ENCODE measurements at places on chromosomes 13 and 19.

- no peak for DNase-seq
Observed at GRCh38 chr19:646779-647565, 7.3 kb downstream of the FGF22 start.

GRCh38 chr19:17282488-17283125, 906 bp downstream of the ANKLE1 start:
- DNase-seq = peak; percentile 93

DNA sequence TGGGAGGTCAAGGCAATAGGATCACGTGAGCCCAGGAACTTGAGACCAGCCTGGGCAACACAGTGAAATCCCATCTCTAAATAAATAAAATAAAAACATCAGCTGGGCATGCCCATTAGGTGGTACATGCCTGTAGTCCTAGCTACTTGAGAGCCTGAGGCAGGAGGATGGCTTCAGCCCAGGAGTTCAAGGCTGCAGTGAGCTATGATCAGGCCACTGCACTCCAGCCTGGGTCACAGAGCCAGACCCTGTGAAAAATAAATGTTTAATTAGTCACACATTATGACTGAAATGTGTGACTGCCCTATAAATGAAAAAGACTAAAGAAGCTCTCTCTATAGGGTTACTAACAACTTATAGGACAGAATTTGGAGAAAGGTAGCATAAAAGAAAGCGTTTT, 37.7 kb downstream of the USP12 start:
- no peak for DNase-seq

GRCh38 chr19:30450835-30451321, 78.7 kb downstream of the ZNF536 start:
- no peak for DNase-seq

GRCh38 chr19:9956956-9957355, 20.6 kb upstream of the OLFM2 start:
- no peak for DNase-seq

DNA sequence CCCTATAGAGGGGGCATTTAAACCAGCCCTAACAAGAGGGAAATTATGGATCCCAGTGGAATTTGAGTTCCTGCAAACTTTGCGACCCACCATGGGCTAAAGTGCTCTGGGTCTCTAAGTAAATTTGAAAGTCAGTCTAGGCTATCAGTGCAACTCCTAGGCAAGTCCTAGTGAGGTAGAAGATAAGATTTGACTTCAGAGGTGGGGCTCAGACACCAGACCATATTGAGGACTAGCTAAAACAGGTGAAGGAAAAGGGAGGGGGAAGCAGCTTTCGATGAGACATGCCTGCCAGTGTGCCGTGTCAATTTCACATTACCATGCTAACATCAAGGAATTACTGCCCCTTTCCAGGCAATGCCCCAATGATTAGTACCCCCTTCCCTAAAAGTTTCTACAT, 38.4 kb downstream of the CD320 start:
- DNase-seq = no peak

DNA sequence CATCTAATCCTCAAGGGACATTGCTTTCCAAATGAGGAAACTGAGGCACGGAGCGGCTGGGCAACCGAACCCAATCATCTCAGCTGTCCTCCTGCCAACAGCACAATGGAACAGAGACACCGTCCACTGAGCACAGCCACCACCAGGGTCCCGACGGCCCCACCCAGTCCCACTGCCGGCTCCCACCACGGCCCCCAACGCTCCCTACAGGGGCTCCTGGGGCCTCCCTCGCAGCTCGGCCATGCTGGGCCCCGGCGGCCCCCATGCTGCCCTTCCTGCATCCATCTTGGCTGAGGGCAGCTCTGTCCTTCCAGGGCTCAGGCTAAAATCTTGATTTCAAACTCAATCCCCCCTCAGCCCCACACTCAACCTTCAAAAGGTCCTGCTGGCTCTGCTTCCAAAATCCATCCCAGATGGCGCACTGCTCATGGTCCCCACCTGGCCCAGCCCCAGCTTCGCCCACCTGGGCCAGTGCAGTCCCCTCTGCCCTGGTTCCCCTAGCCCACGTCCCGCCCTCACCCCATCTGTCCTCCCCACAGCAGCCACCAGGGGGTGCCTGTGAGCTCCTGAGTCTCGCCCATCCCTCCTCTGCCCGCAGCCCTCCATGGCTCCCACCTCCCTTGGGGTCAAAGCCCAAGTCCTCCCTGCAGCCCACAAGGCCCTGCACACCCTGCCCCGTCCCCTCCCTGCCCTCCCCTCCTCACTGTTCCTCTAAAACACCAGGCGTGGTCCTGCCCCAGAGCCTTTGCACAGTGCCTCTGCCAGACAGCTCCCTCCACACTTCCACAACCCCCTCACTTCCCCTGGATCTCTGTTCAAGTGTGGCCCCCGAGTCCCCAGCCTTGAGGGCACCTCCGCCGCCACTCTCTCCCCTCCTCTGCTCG, 7.9 kb downstream of the PIP5K1C start:
- no peak for DNase-seq

GRCh38 chr13:71754407-71754974, 112.5 kb downstream of the DACH1 start:
- no peak for DNase-seq

GRCh38 chr19:15897026-15897737, 692 bp downstream of the CYP4F2 start:
- no peak for DNase-seq

GRCh38 chr19:41355035-41355434, 1.3 kb upstream of the TGFB1 start:
- no peak for DNase-seq

DNA sequence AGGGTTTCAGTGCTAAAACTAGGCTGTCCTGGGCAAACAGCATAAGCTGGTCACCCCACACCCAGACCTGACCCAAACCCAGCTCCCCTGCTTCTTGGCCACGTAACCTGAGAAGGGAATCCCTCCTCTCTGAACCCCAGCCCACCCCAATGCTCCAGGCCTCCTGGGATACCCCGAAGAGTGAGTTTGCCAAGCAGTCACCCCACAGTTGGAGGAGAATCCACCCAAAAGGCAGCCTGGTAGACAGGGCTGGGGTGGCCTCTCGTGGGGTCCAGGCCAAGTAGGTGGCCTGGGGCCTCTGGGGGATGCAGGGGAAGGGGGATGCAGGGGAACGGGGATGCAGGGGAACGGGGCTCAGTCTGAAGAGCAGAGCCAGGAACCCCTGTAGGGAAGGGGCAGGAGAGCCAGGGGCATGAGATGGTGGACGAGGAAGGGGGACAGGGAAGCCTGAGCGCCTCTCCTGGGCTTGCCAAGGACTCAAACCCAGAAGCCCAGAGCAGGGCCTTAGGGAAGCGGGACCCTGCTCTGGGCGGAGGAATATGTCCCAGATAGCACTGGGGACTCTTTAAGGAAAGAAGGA, 2.8 kb downstream of the PPP1R12C start:
- no peak for DNase-seq

- DNase-seq = no peak
Observed at GRCh38 chr13:42752731-42753130, 28.7 kb upstream of the FAM216B start.

- DNase-seq = no peak
Observed at GRCh38 chr13:23463661-23464060, 30.2 kb upstream of the SACS start.

DNA sequence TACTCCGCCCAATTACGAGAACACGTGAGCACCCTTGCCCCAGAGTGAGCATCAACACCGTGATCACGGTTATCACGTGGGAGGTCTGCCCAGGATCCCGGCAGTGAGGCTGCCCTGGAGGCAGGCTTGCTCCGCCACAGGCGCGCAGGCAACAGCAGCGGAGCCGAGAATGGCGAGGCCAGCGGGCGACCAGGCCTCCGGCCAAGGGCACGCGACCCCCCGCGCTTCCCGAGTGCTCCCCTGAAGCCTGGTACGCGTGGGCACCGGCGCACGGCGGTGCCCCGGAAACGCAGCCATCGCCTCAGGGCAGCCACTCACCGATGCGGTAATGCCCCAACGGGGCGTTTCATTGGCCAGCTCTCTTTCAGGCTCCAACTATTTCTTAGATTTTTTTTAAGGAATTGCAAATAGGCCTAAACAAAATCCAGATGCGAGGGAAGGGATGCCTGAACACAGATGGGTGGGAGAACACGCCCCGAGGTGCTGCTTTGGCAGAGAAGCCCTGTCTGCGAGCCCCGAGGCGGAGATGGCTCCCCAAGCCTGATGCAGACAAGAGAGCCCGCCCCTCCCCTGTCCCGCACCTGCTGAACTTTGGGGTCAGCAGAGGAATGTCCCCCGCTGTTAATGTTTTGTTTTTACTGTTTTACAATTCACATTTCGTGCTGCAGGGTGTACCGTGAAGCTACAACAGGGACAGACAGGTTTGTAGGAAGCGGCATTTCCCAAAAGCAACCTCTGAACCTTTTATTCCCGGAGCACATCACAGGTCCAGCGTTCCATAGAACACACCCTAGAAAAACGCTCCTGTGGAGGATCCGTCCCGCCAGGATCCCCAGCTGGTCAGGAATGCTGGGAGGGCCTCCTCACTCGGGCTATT, 132.7 kb downstream of the ZDHHC20 start:
- peak; percentile 50 for DNase-seq

- DNase-seq = no peak
Observed at GRCh38 chr19:39840492-39840891, 5.7 kb downstream of the FBL start.

- no peak for DNase-seq
Observed at GRCh38 chr13:36903925-36904595, 16.0 kb downstream of the SMAD9 start.

DNA sequence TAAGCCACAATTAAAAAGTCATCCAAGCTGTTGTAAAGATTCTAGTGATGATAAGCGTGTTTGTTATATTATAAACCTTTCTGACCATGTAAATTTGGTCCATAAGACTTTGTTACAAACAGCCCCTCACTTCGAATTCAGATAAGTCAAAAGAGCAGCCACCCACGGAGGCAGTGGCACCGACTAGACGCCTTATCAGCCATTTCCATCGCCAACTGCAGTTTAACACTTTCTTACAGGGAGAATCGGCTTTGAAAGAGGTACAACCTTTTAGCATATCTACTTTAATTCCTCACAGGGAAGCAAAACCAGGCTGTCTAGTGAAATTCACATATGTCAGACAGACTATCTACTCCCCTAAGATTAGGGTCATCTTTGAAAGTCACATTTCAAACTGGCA, 47.5 kb downstream of the SOX21 start:
- no peak for DNase-seq

- DNase-seq = no peak
Observed at GRCh38 chr13:89899302-89900103, 1448.0 kb upstream of the MIR17HG start.

DNA sequence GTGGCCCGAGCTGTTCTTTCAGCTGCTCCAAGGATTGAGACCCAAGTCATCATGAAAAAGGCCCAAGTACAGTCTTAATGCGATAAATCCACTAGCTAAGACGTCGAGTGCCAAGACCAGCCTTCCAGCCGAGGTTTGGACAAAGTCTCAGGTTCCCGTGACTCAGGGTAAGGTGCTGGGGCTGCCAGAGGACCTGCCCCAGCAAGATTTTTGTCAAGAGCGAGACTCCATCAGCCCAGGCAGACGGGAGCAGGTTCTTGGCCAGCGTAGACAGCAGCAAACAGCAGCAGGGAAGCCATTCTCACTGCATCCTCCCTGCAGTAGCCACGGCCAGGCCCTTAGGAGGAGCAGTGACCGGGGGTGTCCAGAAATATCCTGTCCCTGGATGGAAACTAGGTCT, 3.4 kb downstream of the FEM1A start:
- DNase-seq = no peak

DNA sequence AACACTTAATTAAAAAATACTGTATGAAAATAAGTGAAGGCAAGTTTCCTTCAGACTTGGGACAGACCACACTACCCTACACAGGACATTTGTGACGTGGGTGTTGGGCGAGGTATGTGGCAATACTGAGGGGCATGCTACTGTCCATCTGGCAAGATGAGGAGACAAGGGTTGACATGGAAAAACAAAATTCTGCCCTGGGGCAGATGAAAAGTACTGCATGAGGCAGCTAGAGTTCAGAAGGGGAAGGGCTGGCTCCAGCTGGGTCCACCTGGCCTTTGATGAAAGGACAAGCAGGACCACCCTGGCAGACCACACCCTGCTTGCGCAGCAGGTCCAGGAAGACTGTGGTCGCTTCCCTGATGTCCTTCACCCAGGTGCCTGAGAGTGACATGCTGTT, 43.2 kb downstream of the LATS2 start:
- DNase-seq = no peak

- no peak for DNase-seq
Observed at GRCh38 chr13:35252536-35253205, 223.8 kb downstream of the MAB21L1 start.

- DNase-seq = peak; percentile 58
Observed at GRCh38 chr19:44875666-44876451, 15.2 kb upstream of the TOMM40 start.

DNA sequence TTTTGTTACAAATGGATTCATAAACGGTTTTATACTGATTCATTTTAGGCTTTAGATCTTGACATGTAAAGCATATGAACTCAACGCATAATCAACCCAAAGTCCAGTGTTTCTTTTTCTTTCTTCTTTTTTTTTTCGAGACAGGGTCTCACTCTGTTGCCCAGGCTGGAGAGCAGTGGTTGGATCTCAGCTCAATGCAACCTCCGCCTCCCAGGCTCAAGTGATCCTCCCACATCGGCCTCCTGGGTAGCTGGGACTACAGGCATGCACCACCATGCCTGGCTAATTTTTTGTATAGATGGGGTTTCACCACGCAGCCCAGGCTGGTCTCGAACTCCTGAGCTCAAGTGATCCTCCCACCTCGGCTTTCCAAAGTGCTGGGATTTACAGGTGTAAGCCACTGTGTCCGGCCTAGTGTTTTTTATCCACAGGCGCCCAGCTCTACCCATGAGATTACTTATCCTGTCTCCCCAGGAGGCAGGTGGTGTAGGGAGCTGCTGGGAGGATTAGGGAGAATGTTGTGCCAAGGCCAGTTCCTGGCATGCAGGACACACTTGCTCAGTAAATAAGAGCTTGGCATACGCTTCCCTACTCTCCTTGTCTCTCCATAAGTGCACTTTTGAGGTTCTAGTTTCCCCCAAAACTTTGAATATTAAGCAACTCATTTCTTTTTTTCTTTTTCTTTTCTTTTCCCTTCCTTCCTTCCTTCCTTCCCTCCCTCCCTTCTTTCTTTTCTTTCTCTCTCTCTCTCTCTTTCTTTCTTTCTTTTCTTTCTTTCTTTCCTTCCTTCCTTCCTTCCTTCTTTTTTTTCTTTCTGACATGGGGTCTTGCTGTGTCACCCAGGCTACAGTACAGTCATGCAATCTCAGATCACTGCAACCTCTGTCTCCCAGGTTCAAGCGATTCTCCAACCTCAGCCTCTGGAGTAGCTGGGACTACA, 4.8 kb upstream of the CEBPA start:
- DNase-seq = no peak

GRCh38 chr19:52922841-52923777, at the start of gene ZNF888:
ZNF888 (minus strand) TSS chr19:52923428; CDS start chr19:52917873, 5,555 bp downstream.
- peak; percentile 89 for DNase-seq

- DNase-seq = no peak
Observed at GRCh38 chr13:77339408-77339807, 12.5 kb upstream of the MYCBP2 start.

DNA sequence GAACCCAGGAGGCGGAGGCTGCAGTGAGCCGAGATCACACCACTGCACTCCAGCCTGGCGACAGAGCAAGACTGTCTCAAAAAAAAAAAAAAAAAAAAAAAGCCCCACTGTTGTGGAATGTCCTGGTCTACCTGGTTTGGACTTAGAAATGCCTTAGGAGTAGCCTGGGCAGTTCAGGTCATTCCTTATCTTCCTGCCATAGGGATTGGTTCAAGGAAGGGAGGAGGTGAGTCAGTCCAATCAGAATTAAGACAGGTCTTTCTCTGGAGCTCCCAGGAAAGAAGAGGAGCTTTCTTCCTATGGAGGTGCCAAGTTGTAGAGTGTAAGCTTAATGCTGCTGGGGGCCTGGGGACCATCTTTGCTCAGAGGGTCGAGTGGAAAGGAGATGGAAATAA, 44.8 kb downstream of the SIPA1L3 start:
- no peak for DNase-seq

GRCh38 chr19:46068345-46069258, 27.8 kb upstream of the IGFL4 start:
- DNase-seq = no peak
